EL (cell line): ENCODE measurements at places on chromosomes 4 and X.

- peak; percentile 31 for DNase-seq
Observed at GRCh38 chr4:26916195-26916594, 55.6 kb downstream of the STIM2 start.

DNA sequence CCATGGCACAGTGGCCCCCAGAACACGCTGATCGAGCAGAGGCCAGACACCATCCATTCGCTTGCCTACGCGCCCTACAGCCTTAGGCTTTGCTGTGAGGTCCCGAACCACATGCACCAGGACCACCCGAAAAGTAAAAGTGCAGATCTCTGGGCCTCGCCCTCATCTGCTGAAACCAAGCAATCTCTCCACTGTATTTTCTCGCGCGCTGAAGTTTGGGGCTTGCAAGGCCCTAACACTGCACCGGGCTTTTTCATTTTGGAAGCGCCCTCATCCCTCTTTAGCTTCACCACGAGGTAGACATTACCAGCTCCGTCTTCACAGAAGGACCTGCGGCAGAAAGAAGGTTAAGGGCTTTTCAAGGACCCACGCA, 21.2 kb downstream of the NKX3-2 start:
- no peak for DNase-seq

GRCh38 chrX:105109936-105110335, 110.6 kb downstream of the TEX13A start:
- no peak for DNase-seq

DNA sequence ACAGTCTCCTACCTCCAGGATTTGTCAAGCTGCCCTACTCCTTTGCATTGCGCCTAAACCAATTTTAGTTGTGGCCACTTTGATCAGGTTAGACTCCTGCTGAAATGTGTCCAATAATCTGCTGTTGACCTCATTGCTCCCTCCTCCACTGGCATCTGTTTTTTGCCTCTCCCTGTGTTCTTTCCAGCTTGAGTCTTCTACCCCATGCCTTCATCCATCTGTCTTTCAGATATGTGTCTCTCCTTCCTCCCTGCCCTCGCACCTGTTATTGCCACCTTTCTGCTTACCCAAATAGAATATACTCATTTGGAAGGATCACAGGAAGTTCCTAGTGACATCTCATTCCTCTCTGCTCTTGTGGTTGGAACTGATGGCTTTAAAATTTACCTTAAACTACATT, 366.6 kb upstream of the CLNK start:
- DNase-seq, result no peak

DNA sequence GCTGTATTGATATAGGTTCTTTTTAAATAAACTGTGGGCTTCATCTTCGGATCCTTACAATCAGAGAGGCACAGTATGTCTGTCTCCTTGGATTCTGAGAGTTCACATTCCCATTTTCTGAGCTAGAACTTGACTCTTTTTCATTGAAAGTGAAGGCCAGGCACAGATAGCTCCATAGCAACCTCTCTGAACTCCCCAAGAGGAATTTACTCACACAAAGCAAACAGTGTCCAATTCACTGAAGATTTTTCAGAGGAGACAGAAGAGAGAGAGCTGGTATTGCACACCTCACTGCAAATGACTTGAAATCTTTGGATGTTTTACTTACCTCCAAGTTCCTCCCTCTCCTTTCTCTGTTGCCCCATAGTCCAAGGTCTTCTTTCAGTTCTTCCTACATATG, 130.9 kb upstream of the CASK start:
- no peak for DNase-seq

DNA sequence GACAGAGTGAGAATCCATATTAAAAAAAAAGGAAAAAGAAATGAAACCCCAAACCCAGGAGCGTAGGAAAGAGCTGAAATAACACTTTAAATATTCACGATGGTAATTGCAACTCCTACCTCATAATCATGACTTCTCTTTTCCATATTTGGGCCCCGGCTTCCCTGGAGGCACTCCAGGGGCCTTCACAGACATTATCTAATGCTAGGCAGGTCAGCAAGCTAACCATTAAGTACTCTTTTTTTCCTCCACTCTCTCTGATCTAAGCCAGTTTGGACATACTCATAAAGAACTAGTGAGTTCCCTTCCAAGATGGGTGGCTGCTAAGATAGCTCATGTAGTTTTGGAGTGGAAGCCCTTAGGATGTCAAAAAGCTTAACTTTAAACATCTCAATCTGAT, 83.2 kb downstream of the SH3KBP1 start:
- DNase-seq, result no peak

DNA sequence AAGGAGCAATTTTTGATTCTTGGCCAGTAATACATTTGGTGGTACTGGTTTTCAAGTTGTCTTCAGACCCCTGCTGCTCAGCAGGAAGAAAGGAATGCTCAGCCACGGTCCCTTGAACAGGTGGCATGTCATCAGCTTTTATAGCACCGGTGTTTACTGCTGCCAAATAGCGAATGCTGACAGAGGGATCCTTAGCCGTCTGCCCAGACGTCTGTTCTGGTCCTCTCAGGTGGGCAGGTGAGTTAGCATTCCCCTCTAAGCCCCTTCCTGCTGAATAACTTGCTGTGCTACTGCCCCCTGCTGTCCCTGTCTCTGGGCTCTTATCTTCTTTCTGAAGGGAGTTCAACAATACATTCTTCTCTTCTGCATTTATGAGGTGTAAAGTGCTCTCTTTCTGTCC, 28.4 kb downstream of the BOD1L1 start:
- no peak for DNase-seq

DNA sequence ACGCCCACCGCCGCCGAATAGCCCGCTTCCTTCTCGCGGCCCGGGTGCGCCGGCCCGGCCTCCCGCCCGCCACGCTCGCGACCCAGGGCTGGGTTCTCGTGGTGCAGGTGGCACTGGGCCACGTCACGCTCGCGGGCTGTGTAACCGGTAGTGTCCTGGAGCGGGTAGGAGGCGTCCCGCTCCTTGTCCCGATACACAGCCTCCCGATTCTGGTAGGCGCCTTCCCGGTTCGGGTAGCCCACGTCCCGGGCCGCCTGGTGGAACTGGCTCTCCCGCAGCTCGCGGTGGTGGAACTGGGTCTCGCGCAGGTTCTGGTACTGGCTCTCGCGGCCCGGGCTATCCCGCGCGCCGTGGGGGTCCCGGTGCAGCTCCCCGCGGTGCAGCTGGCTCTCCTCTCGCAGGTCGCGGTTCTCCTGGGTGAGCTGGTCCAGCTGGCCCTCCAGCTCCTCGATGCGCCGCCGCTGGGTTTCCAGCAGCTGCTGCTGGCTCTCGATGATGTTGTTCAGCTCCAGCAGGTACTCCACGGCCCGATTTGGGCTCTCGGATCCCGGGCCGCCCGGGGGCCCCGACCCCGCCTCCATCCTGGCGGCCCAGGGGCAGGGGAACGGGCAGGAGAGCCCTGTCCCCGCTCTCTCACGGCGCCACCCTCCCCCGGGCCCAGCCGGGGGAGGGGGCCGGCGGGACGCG, 39.3 kb upstream of the IQSEC2 start:
- no peak for DNase-seq

DNA sequence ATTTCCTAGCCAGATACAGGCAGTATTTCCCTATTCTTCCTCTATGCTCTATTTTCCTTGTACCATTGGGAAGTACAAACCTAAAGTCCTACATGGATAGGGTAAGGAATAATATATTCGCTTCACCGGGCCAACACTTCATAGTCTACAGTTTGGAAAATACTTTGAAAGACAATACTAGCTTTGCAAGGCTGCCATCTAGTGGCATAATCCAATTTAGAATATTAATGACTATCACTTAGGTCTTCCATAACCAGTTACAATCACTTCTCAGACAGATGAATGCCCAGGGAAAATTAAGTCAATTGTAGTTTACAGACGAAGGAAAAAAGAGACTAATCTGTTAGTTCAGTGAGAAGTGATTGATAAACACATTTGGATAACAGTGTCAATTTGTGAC, 141.0 kb upstream of the FAM47C start:
- DNase-seq, result peak; percentile 1

DNA sequence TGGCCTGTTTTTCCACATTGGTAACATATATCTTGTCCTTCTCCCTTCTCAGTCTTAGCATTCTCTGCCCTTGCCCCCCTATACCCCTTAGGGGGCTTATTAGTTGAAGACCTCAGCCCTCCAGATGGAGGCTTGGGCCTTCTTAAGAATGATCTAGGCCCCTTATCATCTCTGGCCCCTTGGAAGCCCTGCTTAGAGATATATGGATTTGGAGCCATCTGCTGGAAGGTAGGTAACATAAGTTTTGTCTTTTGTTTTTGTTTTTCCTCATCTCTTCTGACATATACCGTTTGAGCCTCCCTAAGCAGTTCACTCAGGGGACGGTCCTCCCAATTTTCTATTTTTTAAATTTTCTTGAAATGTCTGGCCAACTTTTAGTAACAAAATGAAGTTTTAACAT, 48.3 kb upstream of the NAP1L2 start:
- peak; percentile 1 for DNase-seq

DNA sequence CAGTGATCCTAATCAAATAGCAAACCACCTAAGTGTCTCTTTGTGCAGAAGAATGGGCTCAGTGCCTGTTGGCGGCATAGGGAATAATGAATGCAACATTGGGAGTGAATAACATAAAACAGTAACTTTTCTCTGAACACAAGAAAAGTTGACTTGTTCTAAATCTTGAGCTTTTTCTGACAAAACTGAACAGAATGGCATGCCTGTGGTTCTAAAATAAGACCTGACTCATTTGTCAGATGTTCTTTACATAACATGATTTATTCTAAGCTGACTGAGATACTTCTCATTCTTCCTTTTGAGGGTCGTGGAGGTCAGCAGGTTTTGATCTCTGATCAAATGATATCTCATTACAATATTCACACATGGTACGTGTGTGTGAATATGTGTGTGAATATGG, 165.4 kb upstream of the WDR1 start:
- DNase-seq, result peak; percentile 30

DNA sequence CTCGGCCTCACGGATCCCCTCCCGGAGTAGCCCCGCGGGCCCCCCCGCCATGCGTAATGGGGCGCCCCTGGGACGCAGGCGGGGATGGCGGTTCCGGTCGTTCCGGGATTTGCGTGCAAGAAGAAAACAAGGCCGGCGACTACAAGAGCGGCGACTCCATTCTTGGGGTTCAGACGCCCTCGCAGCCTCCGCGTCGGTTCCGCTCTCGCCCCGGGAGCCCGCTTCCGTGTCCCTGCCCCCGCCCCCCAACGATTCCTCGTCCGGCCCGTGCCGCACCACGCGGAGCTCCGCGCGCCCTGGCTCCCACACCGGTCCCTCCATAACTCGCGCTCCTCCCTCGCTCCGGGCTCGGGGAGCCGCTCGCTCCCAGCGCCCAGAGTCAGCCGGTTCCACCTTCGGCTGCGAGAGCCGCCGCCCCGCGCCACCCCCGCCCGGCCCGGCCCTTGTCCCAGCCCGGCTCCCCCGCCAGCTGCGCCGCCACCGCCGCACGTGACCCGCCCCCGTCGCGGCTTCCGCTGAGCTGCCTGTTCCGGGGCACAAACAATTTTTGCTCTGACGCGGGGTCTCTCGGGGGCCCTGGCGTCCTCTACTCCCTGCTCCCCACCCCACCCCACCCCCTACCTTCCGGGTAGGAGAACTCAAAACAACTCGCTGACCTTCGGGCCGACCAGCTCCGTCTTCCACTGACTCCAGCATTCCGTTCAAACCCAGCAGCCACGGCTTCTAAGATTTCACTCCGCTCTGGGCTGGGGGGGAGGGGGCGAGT, 78.8 kb upstream of the BCOR start:
- DNase-seq, result peak; percentile 37

DNA sequence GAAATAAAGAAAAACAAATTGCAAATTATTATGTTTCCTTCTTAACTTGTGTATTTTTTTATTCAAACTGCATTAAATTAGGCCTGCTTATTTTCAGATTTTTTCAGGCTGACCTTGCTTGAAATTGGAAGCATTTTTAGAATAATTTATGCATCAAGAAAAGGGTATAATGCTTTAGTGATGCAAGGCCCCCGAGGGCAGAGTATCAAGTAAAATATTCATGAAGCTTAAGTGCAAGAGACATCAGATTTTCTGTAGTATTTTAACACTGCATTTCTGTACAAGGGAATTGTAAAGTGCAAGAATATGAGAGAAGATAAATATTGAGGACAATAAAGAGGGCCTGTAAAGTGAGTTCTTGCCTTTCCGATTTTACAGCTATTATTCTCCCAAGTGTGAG, 485.8 kb upstream of the ATOH1 start:
- DNase-seq, result no peak

- no peak for DNase-seq
Observed at GRCh38 chr4:80075995-80076675, 3.1 kb upstream of the ANTXR2 start.

DNA sequence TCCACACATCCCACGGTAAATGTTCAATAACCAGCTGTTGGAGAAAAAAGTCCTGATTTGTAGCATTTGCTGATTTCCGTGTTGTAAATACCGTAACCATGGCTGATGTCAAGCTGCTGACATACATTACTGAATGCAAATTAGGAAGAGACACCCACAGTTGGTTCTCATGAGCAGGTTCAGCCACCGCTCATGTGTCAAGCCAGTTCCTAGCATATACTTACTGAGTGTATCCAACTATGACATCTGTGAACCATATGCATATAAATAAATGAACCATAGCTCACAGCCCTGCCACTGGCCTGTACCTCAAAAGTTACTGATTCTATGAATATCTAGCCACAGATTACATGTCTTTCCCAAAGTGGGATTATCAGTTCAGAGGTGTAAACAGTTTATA, 29.5 kb downstream of the FHDC1 start:
- no peak for DNase-seq

- DNase-seq, result peak; percentile 68
Observed at GRCh38 chr4:40321574-40322275, 13.4 kb upstream of the CHRNA9 start.

GRCh38 chr4:169440446-169440845, 169.7 kb upstream of the SH3RF1 start:
- no peak for DNase-seq

GRCh38 chr4:177033632-177034031, 240.9 kb upstream of the VEGFC start:
- no peak for DNase-seq

DNA sequence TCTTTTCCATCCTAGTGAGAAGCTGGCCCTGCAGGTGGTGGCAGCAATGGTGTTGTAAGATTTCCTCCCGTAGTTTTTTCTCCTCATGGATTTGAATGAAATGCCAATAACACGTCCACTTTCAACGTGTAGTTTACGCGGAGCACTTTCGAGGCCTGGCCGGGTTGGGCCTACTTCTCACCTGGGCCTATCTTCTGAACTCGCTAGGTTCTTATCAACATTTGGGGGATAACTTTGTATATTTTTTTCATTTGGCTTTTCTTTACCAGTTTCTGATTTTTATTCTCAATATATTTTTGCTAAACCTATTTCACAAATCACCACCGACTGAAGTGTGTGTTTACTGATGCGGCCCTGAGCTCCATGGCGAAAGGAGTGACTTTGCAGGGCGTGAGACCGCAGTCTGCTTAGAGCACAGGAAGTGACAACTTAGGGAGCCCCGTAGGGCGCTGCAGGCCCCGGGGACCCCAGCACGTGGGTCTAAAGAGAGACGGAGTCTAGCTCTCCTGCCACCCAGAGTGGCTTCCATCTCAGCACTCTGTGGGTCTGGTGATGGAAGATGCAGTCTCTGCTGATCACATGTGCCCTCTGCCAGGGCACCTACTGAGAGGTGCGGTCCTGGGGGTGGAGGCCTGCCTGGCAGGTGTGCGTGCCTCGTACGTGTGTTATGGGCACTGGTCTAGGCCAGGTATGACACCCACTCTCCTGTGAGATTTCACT, 29.1 kb downstream of the NELFA start:
- DNase-seq, result no peak

GRCh38 chrX:73849073-73849472, 286.1 kb downstream of the CHIC1 start:
- no peak for DNase-seq

- peak; percentile 0 for DNase-seq
Observed at GRCh38 chrX:111869639-111870034, 6.3 kb upstream of the TRPC5OS start.
